ENCODE measurements at places on chromosomes 16 and 17.
A peak's percentile ranks its signal among the peaks of the same experiment; 100 is the strongest.

- peak; percentile 66 for DNase-seq
These were observed 3.2 kb downstream of the CCR7 start for GRCh38 chr17:40561871-40562611.

GRCh38 chr16:25626172-25626571, 65.6 kb upstream of the HS3ST4 start:
- DNase-seq: no peak

- DNase-seq: no peak
These were observed 29.0 kb downstream of the HEXIM2 start for GRCh38 chr17:45190503-45191255.

GRCh38 chr16:69190046-69190588, 3.2 kb downstream of the SNTB2 start:
- no peak for DNase-seq
